ENCODE measurements at places on chromosomes 3 and 15.
A peak's percentile ranks its signal among the peaks of the same experiment; 100 is the strongest.

- peaks cover 6% of the 10 kb centered on the region for H3K4me1 ChIP-seq
- no peaks in the 10 kb centered on the region for H3K36me3 ChIP-seq
- H3K4me3 ChIP-seq, result peak overlapping the region; percentile 40
- peak; percentile 34 for DNase-seq
These were observed 57.8 kb upstream of the HRH1 start for GRCh38 chr3:11096266-11097139.

DNA sequence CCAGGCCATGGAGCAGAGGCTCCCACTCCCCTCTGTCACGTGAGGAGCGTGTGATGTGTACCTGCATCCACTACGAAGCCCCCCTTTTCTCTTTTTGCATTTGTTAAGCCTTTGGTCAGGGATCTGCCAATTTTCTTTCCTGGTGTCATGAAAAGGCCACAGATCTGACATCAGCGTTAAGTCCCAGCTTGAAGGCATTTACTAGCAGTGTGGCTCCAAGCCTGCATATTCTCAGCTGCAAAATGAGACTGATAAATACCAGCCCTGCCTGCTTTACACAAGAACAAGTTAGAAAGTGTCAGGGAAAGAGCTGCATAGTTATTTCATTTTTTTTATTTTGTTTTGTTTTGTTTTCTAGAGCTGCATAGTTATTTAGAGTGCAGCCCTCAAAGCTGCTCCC lies 2.3 kb upstream of the ANKRD63 start:
- no peaks in the 10 kb centered on the region for H3K36me3 ChIP-seq
- no peak for DNase-seq
- H3K27ac ChIP-seq, result no peak overlapping the region
- H3K27me3 ChIP-seq, result peaks cover 65% of the 10 kb centered on the region
- no peak overlapping the region for H3K4me3 ChIP-seq

DNA sequence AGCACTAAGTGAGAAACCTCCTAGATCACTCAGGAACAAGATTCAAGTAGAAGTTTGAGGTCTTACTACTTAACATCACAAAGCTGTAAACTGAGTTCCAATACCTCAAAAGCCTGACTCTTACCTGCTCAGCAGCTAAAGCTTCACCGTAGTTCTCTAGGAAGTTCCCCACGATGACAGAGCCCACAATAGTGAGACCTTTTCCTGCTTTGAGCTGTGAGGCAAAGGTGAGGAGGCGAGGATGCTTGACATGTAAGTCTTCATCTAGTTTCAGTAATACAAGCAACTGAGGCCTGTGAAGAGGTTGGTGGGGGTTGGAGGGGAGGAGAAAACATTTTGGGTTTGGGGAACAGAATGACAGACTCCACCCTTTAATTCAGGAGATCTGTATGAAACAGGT lies 15.7 kb downstream of the EMC4 start:
- H3K36me3 ChIP-seq, result peaks cover 6% of the 10 kb centered on the region
- peaks cover 11% of the 10 kb centered on the region for H3K4me1 ChIP-seq
- H3K27ac ChIP-seq, result no peak overlapping the region
- DNase-seq, result no peak
- H3K4me3 ChIP-seq, result no peak overlapping the region
- H3K27me3 ChIP-seq, result no peaks in the 10 kb centered on the region

DNA sequence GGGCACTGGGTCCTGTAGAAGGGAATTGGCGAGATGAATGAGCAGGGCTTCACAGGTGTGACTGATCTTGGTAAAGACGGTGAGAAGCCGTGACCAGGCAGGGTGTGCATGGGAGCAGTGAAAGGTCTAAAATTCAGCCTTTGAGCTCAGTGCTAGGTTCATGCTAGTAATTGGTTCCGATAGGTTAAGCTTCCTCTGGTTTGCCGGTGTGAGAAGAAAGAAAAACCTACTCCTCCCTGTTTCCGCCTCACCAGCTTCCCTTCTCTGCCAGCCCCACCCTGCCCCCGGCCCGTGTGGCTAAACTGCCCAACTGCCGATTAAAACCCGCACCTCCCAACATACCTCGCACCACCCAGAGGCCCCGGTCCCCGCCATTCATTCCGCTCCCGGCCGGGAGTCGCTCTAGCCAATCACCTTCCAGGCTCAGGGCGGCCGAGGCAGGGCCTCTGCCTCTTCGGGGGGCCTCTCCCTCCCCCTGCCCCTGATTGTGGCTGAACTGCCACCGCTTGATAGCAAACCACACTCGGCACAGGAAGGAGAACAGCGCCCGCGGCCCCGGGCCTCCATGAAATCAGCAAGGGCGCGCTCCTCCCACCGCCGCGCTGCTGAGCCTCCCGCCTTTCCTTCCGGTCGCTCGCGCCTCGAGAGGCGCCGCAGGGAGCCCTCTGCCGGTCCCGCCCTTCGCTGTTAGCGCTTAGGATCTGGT lies 7.3 kb upstream of the NRROS start:
- H3K27ac ChIP-seq, result peak overlapping the region; percentile 94
- no peaks in the 10 kb centered on the region for H3K36me3 ChIP-seq
- peak; percentile 88 for DNase-seq
- no peaks in the 10 kb centered on the region for H3K27me3 ChIP-seq
- peak overlapping the region; percentile 69 for H3K4me3 ChIP-seq
- H3K4me1 ChIP-seq, result peaks cover 37% of the 10 kb centered on the region

DNA sequence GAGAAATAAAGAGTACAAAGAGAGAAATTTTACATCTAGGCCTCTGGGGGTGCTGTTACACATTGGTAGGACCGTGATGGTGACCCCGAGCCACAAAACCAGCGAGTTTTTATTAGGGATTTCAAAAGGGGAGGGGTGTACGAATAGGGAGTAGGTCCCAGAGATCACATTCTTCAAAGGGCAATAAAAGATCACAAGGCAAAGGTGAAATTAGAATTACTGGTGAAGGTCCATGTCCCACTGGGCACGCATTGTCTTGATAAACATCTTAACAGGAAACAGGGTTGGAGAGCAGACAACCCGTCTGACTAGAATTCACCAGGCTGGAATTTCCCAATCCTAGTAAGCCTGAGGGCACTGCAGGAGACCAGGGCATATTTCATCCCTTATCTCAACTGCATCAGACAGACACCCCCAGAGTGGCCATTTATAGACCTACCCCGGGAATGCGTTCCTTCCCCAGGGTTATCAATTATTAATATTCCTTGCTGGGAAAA lies 4.3 kb downstream of the IRAK2 start:
- H3K27ac ChIP-seq, result no peak overlapping the region
- DNase-seq, result no peak
- H3K4me1 ChIP-seq, result no peaks in the 10 kb centered on the region
- H3K36me3 ChIP-seq, result peaks cover 31% of the 10 kb centered on the region
- H3K4me3 ChIP-seq, result no peak overlapping the region

DNA sequence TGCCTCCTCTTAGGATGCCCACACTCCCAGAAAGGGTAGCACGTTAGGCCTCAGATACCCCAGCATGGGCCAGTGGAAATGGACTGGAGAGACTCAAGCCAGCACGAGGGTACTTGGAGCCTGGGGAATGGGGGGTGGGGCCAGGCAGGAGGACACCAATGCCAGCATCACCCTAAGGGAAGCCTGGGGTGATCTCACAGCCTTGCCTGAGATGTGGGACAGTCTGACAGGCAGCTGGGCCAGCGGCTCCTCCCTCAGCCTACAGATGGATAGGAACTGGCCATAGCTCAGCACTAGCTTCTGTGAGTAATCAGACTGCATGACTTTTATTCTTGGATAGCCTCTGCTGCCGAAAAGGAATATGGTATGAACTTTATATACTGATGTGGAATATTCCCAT lies 59.6 kb upstream of the MRPS22 start:
- no peaks in the 10 kb centered on the region for H3K36me3 ChIP-seq
- H3K27me3 ChIP-seq, result no peaks in the 10 kb centered on the region
- no peak overlapping the region for H3K27ac ChIP-seq
- no peaks in the 10 kb centered on the region for H3K4me1 ChIP-seq
- H3K4me3 ChIP-seq, result no peak overlapping the region

- H3K4me1 ChIP-seq, result no peaks in the 10 kb centered on the region
- no peaks in the 10 kb centered on the region for H3K27me3 ChIP-seq
- no peak for DNase-seq
- no peaks in the 10 kb centered on the region for H3K36me3 ChIP-seq
These were observed 406.7 kb downstream of the OCA2 start for GRCh38 chr15:27692438-27692837.

- no peak for DNase-seq
- peaks cover 58% of the 10 kb centered on the region for H3K4me1 ChIP-seq
- peaks cover 21% of the 10 kb centered on the region for H3K36me3 ChIP-seq
- peak overlapping the region; percentile 98 for H3K27ac ChIP-seq
These were observed 58.7 kb downstream of the CD200 start for GRCh38 chr3:112391648-112392047.

DNA sequence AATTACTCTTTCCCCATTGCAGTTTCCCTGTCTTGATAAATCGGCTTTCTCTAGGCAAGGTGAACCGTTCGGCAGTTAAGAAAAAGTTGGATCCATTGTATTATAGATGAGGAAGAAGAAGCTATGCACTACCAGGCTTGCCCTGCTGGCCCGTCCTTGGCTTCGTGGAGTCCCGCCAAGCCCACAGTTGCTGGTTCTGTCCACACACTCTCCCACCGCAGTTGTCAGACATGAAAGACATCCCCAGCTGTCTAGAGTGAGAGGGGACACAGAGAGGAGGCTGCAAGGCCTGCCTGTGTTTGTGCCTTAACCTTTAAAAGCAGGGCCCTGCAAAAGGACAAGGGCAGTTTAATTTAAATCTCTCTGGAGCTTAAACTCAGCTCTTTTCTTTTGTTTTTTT lies 47.2 kb upstream of the PLCL2 start:
- H3K27me3 ChIP-seq, result no peaks in the 10 kb centered on the region
- H3K4me3 ChIP-seq, result no peak overlapping the region
- H3K36me3 ChIP-seq, result no peaks in the 10 kb centered on the region
- H3K4me1 ChIP-seq, result peaks cover 44% of the 10 kb centered on the region
- H3K27ac ChIP-seq, result no peak overlapping the region

DNA sequence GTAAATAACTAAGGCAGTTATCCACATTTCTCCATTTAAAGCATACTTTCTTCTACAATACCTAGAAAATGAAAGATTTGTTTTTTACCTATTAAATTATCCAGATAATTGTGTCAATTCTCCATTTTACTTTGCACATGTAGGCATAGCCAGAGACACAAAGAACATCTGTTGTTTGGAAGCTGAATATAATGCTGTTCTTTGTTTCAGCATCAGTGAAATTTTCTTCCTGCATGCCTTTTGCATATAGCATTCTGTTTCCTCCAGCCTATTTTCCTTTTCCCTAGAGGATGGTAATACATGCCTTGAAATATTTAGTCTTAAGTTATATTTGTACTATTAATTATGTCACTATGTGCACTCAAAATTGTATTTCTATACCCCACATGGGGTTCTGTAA lies 233.7 kb downstream of the CNTN6 start:
- H3K27ac ChIP-seq, result no peak overlapping the region
- H3K4me1 ChIP-seq, result no peaks in the 10 kb centered on the region
- DNase-seq, result no peak
- H3K36me3 ChIP-seq, result peaks cover 71% of the 10 kb centered on the region

DNA sequence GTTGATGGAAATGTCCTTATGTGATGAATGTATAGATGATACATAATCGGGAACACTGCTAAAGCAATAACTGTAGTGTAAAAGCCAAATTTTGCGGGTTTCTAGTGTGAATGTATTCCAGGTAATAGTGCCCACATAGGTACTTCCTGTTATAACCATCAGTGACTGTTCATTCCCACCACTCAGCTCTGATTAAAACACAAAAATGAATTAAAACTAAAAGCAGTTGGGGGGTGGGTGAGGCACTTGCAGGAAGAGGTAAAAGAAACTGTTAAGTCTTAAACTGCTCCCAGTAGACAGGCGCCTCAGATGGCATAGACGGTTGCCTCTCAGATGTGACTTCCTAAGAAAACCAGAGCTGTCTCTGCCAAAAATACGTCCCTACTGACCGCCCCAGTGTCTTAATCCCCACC lies 893 bp upstream of the MTHFS start:
- peaks cover 6% of the 10 kb centered on the region for H3K36me3 ChIP-seq
- peaks cover 26% of the 10 kb centered on the region for H3K4me1 ChIP-seq
- peak overlapping the region; percentile 79 for H3K4me3 ChIP-seq
- H3K27me3 ChIP-seq, result no peaks in the 10 kb centered on the region

DNA sequence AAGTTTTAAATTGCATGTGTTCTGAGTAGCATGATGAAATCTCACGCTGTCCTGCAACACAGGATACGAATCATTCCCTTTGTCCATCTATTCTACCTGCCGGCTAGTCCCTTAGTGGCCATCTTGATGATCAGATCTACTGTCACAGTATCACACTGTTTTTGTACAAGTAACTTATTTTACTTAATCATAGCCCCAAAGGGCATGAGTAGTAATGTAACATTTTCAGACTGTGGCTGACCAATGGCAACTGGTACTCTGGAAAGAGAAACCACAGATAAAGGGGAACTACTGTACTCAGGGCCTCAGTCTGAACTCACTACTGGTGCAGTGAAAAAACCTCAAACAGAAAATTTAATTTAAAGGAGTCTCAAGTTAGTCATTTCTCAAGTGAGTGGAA lies 127.3 kb upstream of the MRPL3 start:
- DNase-seq, result no peak
- no peak overlapping the region for H3K4me3 ChIP-seq
- no peaks in the 10 kb centered on the region for H3K4me1 ChIP-seq
- no peak overlapping the region for H3K27ac ChIP-seq
- no peaks in the 10 kb centered on the region for H3K36me3 ChIP-seq

- H3K27me3 ChIP-seq, result peaks cover 55% of the 10 kb centered on the region
- peaks cover 73% of the 10 kb centered on the region for H3K4me1 ChIP-seq
- no peaks in the 10 kb centered on the region for H3K36me3 ChIP-seq
These were observed 30.7 kb upstream of the CHRNB4 start for GRCh38 chr15:78671626-78672211.

DNA sequence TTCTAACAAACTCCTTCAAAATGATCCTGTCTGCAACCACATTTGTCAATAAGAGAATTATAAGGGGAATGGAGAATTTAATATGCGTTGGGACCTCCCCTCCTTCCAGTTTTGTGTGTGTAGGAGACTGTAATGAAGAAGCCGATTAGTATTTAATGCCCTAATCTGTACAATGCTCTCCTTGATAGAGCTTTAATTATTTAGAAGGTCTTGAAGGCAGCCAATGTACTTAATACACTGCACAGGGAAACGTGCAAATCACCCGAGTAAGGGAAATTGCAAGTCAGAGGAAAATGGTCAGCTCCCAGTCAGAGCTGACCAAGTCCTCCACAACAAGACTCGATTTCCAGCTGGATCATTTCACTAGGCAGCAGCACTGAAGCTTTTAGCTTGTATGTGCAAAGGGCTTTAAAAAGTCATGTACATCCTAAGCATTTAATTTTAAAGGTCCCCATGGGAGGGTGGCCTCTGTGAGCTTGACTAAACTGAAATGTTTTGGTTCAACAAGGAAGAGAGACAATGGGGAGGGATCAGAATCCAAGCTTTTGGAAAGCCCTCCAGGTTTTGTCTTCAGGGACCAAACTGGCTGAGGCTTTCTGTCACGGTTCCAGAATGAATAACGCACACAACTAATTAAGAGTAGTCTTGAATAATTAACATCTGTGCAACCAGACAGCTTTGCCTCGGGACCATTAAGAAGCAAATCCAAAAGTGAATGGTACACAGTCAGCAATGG lies 159.8 kb upstream of the MITF start:
- no peaks in the 10 kb centered on the region for H3K4me1 ChIP-seq
- H3K36me3 ChIP-seq, result no peaks in the 10 kb centered on the region
- H3K27ac ChIP-seq, result no peak overlapping the region
- H3K27me3 ChIP-seq, result no peaks in the 10 kb centered on the region
- DNase-seq, result no peak
